ENCODE measurements at places on chromosomes 2 and 18.

DNA sequence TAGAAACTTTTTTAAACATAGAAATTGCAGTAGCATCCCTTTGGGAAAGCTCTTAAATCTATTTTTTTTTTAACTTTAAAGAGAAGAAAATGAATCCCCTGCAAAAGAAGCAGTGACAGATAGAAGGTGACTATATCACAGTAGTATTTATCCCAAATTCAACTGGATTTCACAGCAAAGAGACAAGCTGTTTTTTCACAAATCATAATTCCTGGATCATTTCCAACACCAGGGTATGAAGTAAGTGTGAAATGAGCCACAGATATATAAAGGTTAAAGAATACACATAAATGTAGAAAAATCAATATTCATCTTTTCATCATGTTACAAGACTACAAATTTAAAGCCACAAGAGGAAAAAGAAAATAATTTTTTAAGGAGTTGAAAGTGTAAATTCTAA lies 1404.9 kb upstream of the NXPH2 start:
- H3K27ac ChIP-seq: no peak overlapping the region
- no peaks in the 10 kb centered on the region for H3K36me3 ChIP-seq
- no peaks in the 10 kb centered on the region for H3K4me1 ChIP-seq
- no peaks in the 10 kb centered on the region for H3K27me3 ChIP-seq
- DNase-seq: no peak
- no peak overlapping the region for H3K4me3 ChIP-seq

GRCh38 chr2:229851870-229852269 lies 69.9 kb downstream of the TRIP12 start:
- peak overlapping the region; percentile 66 for H3K27ac ChIP-seq
- H3K27me3 ChIP-seq: no peaks in the 10 kb centered on the region
- peaks cover 50% of the 10 kb centered on the region for H3K36me3 ChIP-seq
- H3K4me1 ChIP-seq: peaks cover 51% of the 10 kb centered on the region

DNA sequence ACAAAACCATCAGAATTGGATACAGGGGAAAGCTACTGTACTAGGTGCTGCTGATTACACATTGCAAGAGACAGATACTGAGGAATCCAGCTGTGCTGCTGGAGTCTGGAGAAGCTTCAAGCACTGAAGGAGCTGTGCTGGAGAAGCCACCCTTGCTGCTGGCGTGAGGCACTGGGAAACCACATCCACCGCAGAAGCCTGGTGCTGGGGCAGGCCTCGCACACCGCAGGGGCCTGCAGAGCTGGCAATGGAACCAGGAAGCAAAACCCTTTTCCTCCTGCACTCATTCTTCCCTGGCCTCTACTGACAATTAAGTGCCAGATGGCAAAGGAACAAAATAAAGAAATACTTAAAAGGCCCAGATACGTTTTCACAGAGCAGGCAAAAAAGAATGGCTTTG lies 94.4 kb upstream of the MSH6 start:
- peaks cover 15% of the 10 kb centered on the region for H3K4me1 ChIP-seq
- peak overlapping the region; percentile 47 for H3K27ac ChIP-seq
- H3K4me3 ChIP-seq: no peak overlapping the region
- no peaks in the 10 kb centered on the region for H3K36me3 ChIP-seq
- peak; percentile 19 for DNase-seq

GRCh38 chr2:170147576-170147975 lies 30.4 kb upstream of the MYO3B start:
- peaks cover 1% of the 10 kb centered on the region for H3K27me3 ChIP-seq
- no peak overlapping the region for H3K27ac ChIP-seq
- no peaks in the 10 kb centered on the region for H3K36me3 ChIP-seq
- no peak for DNase-seq

- no peaks in the 10 kb centered on the region for H3K27me3 ChIP-seq
- H3K4me3 ChIP-seq: no peak overlapping the region
- no peak overlapping the region for H3K27ac ChIP-seq
- no peaks in the 10 kb centered on the region for H3K4me1 ChIP-seq
These were observed 209.3 kb downstream of the SLC4A3 start for GRCh38 chr2:219836647-219837177.

GRCh38 chr2:229425598-229425997 lies 154.5 kb upstream of the PID1 start:
- no peaks in the 10 kb centered on the region for H3K36me3 ChIP-seq
- no peak overlapping the region for H3K27ac ChIP-seq
- DNase-seq: no peak
- H3K4me3 ChIP-seq: no peak overlapping the region
- no peaks in the 10 kb centered on the region for H3K4me1 ChIP-seq

GRCh38 chr2:37168217-37168981 lies 11.6 kb upstream of the EIF2AK2 start:
- DNase-seq: no peak
- H3K36me3 ChIP-seq: peaks cover 8% of the 10 kb centered on the region
- H3K4me3 ChIP-seq: no peak overlapping the region
- peaks cover under 1% of the 10 kb centered on the region for H3K27me3 ChIP-seq
- H3K27ac ChIP-seq: no peak overlapping the region
- H3K4me1 ChIP-seq: no peaks in the 10 kb centered on the region

GRCh38 chr2:220815698-220816097 lies 756.4 kb downstream of the EPHA4 start:
- no peak overlapping the region for H3K27ac ChIP-seq
- no peak for DNase-seq
- H3K4me1 ChIP-seq: no peaks in the 10 kb centered on the region
- H3K4me3 ChIP-seq: no peak overlapping the region

- peaks cover 11% of the 10 kb centered on the region for H3K27me3 ChIP-seq
- H3K4me3 ChIP-seq: no peak overlapping the region
- H3K36me3 ChIP-seq: no peaks in the 10 kb centered on the region
- H3K4me1 ChIP-seq: no peaks in the 10 kb centered on the region
- no peak for DNase-seq
These were observed 45.5 kb downstream of the RNF152 start for GRCh38 chr18:61847164-61847791.

DNA sequence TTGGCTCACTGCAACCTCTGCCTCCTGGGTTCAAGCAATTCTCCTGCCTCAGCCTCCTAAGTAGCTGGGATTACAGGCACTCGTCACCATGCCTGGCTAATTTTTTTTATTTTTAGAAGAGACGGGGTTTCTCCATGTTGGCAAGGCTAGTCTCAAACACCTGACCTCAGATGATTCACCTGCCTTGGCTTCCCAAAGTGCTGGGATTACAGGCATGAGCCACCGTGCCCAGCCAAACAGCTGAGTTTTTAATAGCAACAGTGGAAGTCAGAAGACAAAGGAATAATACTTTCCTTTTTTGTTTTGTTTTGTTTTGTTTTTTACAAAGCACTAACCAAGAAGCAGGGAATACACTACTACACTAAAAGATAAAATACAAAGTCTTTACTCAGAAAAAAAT lies 16.9 kb downstream of the GPR75 start:
- H3K36me3 ChIP-seq: no peaks in the 10 kb centered on the region
- no peak for DNase-seq
- peaks cover 4% of the 10 kb centered on the region for H3K4me1 ChIP-seq
- H3K4me3 ChIP-seq: no peak overlapping the region
- no peak overlapping the region for H3K27ac ChIP-seq

DNA sequence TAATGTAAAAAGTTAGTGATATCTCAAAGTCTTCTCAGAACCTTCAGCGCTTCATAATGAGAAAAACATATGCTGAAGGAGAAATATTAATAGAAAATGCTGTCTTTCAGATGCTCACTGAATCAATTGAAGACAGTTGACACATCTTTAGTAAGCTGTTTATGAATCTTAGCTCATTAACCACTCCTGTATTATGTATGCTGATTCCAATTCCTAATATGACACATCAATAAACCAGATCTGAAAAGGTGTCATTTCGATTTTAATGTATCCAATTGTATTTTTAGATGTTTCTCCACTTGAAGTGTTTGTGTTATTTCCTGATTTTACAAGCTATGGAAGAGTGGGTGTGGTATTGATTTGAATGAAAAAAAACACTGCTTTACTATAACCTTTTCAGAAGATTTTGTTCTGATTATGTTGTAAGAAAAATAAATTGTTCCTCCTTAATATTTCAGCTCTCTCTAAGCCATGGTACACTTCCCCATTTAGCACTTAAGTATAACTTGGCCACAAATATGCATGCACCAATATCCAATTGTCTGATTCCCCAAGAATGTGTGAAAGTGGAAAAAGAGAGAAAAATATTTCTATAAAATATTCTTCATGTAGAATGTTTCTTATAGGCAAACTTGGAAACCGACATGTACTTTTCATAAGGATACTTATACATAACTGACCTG lies 569.8 kb downstream of the ARHGAP15 start:
- no peaks in the 10 kb centered on the region for H3K27me3 ChIP-seq
- no peak overlapping the region for H3K27ac ChIP-seq
- DNase-seq: no peak
- H3K36me3 ChIP-seq: peaks cover 49% of the 10 kb centered on the region
- H3K4me3 ChIP-seq: no peak overlapping the region
- peaks cover 36% of the 10 kb centered on the region for H3K4me1 ChIP-seq

DNA sequence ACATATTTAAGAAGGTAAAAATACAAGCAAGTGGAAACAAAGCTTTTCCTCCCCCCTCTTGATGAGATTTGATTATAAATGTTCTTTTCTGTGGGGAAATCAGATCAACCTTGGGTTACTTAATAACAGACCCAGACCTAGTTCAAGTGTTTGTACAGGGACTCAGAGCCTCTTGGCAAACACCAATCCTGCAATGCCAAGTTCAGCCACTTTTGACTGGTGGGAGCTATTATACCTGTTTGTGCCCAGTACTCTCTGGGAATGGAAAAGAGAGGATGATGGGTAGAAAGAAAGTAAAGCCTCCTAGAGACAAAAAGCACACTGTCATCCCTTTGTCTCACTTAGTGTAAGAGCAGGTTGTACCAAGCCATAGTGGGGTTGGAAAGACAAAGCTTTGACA lies 63.8 kb upstream of the EPHA4 start:
- H3K36me3 ChIP-seq: no peaks in the 10 kb centered on the region
- no peaks in the 10 kb centered on the region for H3K4me1 ChIP-seq
- H3K4me3 ChIP-seq: no peak overlapping the region
- no peak overlapping the region for H3K27ac ChIP-seq

- no peaks in the 10 kb centered on the region for H3K36me3 ChIP-seq
- no peak overlapping the region for H3K27ac ChIP-seq
- H3K4me3 ChIP-seq: no peak overlapping the region
- H3K27me3 ChIP-seq: peaks cover 6% of the 10 kb centered on the region
- peaks cover 5% of the 10 kb centered on the region for H3K4me1 ChIP-seq
These were observed 158.8 kb upstream of the TTC39C start for GRCh38 chr18:23855721-23856120.

- H3K27me3 ChIP-seq: peaks cover 15% of the 10 kb centered on the region
- no peak overlapping the region for H3K27ac ChIP-seq
- DNase-seq: no peak
- H3K4me1 ChIP-seq: peaks cover 9% of the 10 kb centered on the region
- H3K4me3 ChIP-seq: no peak overlapping the region
- H3K36me3 ChIP-seq: no peaks in the 10 kb centered on the region
These were observed 242.9 kb upstream of the GYPC start for GRCh38 chr2:126413079-126413478.

DNA sequence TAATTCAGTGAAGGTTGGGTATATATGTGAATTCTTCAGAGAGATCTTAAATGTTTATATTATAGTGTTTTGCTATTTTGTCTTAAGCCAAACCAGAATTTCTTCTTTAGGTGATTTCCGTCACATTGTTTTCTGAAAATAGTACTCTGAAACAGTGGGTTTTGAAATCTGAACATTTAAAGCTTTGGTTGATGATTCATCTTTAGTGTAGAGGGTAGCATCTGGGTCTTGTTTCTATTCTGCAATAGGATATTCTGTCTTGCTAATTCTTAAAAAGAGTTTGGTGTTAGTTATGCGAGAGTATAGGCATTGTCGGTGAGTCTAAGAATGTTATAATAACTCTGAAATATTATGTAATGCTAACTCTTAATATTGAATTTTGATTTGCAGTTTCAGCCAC lies 69.6 kb upstream of the FAM237A start:
- no peak overlapping the region for H3K4me3 ChIP-seq
- no peaks in the 10 kb centered on the region for H3K27me3 ChIP-seq

DNA sequence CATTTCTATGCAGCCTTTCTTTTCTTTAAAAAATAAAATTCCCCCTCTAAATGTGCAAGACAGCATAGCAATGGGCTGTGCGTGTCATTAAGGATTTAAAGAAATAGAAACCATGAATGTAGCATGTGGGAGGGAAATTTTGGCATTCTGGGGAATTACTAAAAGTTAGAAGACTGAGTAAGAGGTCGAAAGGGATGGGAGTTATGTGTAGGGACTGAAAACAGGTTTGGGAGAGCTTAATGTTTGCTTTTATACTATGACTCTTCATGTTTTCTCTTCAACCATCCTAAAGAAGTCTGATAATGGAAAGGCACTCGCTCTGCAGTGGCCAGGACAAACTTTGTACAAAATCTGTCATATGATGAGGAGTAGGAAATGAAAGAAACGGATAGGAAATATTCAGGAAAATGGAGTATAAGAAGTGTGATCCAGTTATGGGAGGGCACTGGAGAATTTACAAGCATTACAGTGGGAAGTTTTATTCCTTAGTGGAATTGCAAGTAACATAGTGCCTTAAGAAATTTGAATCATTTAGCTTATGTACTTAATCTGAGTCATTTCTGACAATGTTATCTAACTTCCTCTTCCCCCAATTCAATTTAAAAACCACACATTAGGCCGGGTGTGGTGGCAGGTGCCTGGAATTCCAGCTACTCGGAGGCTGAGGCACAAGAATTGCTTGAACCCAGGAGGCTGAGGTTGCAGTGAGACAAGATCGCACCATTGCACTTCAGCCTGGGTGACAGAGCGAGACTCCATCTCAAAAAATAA lies 20.6 kb downstream of the TMEM87B start:
- peaks cover 14% of the 10 kb centered on the region for H3K4me1 ChIP-seq
- H3K27ac ChIP-seq: no peak overlapping the region
- no peak for DNase-seq
- H3K36me3 ChIP-seq: peaks cover 69% of the 10 kb centered on the region

DNA sequence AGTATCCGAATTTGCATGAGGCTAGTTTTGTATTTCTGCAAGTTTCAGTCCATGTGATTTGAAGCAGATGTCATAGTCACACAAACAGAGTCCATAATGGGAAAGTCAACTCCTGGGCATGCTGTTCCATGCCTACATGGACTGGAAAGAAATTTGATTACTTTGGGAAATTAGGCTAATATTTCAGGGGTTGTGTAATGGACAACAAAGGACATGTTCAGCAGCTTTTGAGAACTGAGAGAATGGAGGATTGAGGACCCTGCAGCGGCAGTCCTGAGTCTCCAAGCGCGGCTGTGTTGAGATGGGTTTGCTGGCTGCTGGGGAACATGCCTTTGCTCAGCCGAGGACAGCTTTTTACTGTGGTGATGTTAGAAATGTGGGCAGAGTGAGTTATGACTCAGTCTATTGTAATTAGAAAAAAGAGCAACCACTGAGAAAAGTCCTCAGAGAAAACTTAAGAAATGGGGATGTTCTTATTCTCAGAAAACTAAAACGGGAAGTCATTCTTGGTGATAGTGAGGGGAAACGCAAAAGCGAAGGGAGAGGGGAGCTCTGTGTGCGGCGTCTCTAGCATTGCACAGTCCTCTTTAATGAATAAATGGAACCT lies 149.2 kb downstream of the FAM210A start:
- peaks cover 58% of the 10 kb centered on the region for H3K4me1 ChIP-seq
- H3K27me3 ChIP-seq: no peaks in the 10 kb centered on the region
- DNase-seq: peak; percentile 58
- H3K4me3 ChIP-seq: peak overlapping the region; percentile 50

GRCh38 chr2:119702918-119703401 lies 24.0 kb downstream of the TMEM177 start:
- no peak overlapping the region for H3K4me3 ChIP-seq
- peaks cover 24% of the 10 kb centered on the region for H3K4me1 ChIP-seq
- peak; percentile 74 for DNase-seq
- H3K27ac ChIP-seq: no peak overlapping the region

Measured in activated CD4-positive, alpha-beta memory T cell treated with anti-CD3 and anti-CD28 coated beads, Interleukin-2, amount 10 ng/mL, durations not matched to agents 7 days and 5 days (primary cell).